ENCODE measurements at places on chromosomes 12 and 14.

GRCh38 chr14:30656190-30656632 is 34.1 kb downstream of the SCFD1 start:
- peak; percentile 45 for DNase-seq

GRCh38 chr12:74817499-74817898 is 279.9 kb downstream of the ATXN7L3B start:
- no peak for DNase-seq

GRCh38 chr14:56300495-56300894 is 182.3 kb downstream of the PELI2 start:
- peak; percentile 85 for DNase-seq

DNA sequence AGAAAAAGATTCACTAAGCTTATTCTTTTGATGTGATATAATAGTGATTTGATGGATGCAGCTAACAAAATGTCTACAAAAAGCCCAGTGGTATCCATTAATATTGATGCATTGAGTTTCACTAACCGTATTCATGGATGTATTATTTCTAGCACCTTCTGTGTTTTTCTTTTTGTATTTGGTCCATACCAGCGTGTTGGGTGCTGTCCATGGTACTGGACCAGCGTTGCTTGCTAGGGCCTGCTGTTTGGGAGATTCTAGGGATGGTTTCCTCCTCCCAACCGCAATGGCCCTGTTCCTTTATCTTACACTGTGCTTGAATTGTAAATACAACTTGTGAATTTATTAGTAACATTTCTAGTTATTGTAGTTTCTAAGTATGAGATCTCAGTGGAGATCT is 31.7 kb downstream of the ANO4 start:
- peak; percentile 13 for DNase-seq

GRCh38 chr14:85856430-85856829 is 326.5 kb downstream of the FLRT2 start:
- DNase-seq = peak; percentile 1

- no peak for DNase-seq
Measured at GRCh38 chr12:21773263-21773741, 1.2 kb downstream of the KCNJ8 start.

DNA sequence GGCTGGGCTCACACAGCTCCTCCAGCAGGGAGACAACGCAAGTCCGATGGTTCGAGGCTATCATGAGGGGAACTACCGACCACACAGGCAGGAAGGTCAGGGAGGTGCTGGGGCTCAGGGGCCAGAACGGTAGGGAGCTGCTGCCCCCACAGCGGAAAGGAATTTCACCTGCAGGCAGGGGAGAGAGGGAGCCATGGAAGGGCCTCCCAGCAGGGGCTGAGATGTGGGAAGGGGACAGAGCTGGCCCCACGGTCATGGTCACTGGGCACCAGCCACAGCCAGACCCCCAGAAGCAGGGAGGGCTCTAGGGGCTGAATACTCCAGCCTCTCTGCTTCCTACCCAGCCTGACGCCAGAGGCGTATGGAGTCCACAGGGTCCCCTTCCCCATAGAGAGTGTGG is 103.1 kb downstream of the SCARB1 start:
- DNase-seq = no peak

- no peak for DNase-seq
Measured at GRCh38 chr12:117968151-117968789, 520 bp downstream of the KSR2 start.

- no peak for DNase-seq
Measured at GRCh38 chr14:77082356-77082755, 15.7 kb upstream of the CIPC start.
